ENCODE measurements at places on chromosomes 3 and 15.

GRCh38 chr3:89503891-89504391 is 396.5 kb downstream of the EPHA3 start:
- no peak for DNase-seq

DNA sequence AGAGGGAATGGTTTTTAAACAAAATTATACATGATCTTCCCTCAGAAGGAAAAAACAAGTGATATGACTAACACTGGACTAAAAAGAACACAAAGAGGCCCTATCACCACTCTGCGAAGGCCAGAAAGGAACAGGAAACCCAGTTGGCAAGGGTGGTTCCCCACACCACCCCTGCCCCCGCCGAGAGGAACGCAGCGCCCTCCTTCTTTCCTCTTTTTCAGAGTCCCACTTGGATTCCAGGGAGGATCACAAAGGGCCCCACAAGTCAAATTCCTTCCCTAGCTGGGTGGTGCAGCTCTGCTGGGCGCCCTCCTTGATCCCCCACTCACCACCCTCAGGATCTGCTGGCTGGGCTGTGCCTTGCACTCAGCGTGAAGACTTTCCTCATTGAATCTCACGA is 29.8 kb downstream of the PLA1A start:
- DNase-seq: no peak

DNA sequence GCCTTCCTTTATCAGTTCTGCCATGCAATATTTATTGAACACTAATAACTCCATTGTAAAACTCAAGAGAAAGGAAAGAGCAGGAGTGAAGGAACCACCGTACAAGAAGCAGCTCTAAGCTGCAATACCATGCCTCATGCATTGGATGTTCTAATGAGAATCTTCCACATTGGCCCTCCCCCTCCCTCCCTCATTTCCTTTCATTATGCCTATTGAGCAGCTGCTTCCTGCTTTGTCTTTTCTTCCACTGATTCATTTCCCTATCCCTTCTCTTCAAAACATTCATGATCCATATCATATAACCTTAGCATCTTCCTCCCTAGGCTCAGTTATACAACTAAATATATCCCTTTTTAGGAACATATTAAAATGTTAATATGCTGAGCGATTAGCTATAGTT is 698.7 kb upstream of the GOLIM4 start:
- DNase-seq: no peak

GRCh38 chr15:65982627-65983322 is 113.5 kb downstream of the RAB11A start:
- no peak for DNase-seq

DNA sequence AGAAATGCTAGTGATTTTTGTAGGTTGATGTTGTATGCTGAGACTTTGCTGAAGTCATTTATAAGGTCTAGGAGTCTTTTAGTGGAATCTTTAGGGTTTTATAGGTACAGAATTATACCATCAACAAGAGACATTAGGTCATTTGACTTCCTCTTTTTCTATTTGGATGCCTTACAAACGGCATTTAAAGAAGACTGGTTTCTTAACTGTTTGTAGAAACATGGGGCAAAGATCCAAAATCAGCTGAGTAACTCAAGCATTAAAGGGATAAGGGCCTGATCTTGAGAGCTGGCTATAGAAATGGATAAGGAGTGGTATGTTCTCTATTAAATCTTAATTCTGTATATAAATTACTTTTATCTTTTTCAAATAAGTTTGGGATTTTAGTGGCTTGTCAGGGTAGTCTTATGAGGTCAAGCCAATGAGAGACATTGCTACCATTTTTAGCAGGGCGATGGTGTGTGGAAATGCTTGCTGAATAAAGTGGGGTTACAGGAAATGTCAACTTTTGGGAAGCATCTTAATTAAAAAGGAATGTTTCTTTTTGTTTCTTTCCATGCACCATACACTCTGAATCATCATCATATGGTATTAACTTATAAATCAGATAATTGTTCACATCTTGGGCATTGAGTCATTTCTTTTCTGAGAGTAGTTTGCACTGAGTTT is 197.7 kb upstream of the GBE1 start:
- no peak for DNase-seq

GRCh38 chr3:67798412-67798811 is 144.0 kb upstream of the SUCLG2 start:
- DNase-seq: no peak

- DNase-seq: no peak
Observed at GRCh38 chr3:78895528-78895927, 872.3 kb downstream of the ROBO1 start.

Data from NCI-H510A treated with DMSO at 0.1 percent for 48 hours (cell line).